ENCODE measurements at places on chromosomes 16 and 17.

DNA sequence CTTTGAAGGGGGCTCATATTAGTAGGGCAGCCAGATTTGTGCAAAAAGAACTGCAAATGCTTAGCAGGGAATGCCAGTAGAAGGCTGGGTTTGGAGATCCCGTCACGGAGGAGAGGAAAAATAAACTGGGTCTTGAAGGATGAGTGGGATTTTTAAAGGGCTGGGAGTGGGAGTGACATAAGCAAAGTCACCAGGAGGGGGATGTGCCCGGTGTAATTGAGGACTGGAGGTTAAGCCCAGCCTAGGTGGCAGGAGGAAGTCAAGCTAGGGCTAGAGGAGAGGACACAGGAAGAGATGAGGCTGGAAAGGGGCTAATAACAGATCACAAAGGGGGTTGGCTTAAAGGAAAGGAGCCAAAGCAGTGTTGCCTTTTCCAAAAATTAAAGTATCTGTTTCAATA lies 23.2 kb upstream of the LONP2 start:
- DNase-seq = no peak

DNA sequence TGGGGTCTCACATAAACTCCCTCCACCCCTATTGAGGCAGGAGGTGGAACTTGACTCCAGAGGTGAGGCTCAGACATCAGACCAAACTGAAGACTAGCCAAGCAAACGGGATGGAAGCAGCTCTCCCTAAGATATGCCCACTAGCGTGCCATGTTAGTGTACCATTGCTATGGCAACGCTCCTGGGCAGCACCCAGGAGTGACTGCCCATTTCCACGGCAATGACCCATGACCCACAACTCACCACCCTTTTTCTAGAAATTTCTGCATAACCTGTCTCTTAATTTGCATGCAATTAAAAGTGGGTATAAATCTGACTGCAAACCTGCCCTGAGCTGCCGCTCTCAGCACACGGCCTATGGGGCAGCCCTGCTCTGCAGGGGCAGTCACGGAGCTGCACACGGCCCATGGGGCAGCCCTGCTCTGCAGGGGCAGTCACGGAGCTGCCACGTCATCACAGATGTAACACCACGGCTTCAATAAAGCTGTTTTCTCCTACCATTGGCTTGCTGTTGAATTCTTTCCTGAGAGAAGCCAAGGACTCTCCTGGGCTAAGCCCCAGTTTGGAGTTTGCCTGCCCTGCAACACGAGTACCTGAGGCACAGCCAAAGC lies 164.3 kb downstream of the RBFOX3 start:
- DNase-seq = no peak

- DNase-seq = no peak
Measured at GRCh38 chr16:65306300-65306699, 184.4 kb upstream of the CDH11 start.

GRCh38 chr17:31415004-31415454 lies 23.6 kb downstream of the RAB11FIP4 start:
- DNase-seq = no peak

GRCh38 chr16:51567911-51568310 lies 416.8 kb upstream of the SALL1 start:
- DNase-seq = no peak
